NCI-H82 (cell line): ENCODE measurements at places on chromosomes 7 and 10.
A peak's percentile ranks its signal among the peaks of the same experiment; 100 is the strongest.

DNA sequence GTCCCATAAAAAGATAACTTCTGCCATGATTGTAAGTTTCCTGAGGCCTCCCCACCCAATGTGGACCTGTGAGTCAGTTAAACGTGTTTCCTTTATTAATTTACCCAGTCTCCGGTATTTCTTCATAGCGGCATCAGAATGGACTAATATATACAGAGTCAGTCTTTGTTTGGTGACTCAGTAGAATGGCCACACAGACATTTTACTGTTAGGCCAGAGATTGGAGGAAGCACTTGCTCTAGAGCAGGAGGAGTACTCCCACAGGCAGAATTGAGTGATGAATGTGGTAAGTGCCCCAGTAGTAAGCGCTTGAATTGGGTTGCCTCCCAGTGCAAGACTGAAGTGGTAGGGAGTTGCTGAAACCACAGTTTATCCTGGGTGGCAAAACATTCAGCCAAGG, 149.5 kb upstream of the SMIM30 start:
- DNase-seq = no peak

- peak; percentile 80 for DNase-seq
Measured at GRCh38 chr10:84241185-84241790, at the start of gene LRIT1. TSS of gene LRIT1 (minus strand) at chr10:84241546. CDS start at chr10:84241439, 107 bp downstream.

GRCh38 chr10:47264797-47265281, 35.2 kb upstream of the GDF10 start:
- DNase-seq = no peak

- no peak for DNase-seq
Measured at GRCh38 chr10:129642427-129642826, 175.4 kb downstream of the MGMT start.

DNA sequence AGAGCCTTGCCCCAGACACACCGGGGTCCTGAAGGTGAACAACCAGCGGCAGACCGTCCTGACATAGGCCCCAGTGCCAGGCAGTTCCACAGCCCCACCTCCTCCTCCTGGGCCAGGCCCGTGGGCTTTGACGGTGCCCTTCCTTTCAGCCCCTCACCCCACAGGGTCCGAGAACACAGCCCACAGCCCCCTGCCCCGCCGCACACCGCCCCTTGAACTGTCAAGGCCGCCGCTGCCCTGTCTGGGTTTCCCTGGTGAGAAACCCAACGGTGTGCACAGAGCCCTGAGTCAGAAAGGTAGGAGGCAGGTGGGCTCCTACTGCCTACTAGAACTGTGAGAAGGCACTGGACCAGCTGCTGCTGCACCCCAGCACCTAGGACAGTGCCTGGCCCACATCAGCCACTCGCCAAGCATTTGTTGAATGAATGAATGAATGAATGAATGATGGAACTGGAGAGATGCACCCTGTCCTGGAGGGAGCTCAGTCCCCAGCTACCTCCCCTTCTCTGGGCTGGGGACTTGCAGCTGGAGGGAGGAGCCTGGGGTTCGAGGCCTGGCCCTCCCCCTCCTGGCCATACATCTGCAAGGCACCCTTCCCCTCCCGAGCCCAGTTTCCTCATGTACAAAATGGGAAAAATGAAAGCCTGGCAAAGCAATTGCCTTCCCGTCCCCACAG, 117.9 kb downstream of the SLIT1 start:
- DNase-seq = no peak
